Vein endothelial cell (primary cell): ENCODE measurements at places on chromosomes 5 and 9. TPM values are rescaled to one million over a fixed set of nuclear protein-coding genes. Genes with fewer than 3 reads are reported as not detected.

Gene CCDC69
- total RNA-seq: 3.3 and 7.2 TPM in 2 replicates

Gene NUP155
- 37.9 and 50.6 TPM in 2 replicates for total RNA-seq

Gene TNC
- 1.3 and 2.7 TPM in 2 replicates for total RNA-seq

Gene SPINK6
- total RNA-seq: not detected in 2 replicates

Gene ADRB2
- 6.5 and 7.5 TPM in 2 replicates for total RNA-seq

Gene SPACA9
- total RNA-seq: 1.2 and 2.6 TPM in 2 replicates

Gene CATSPER3
- total RNA-seq: under 0.01 TPM in 1 of 2 replicates, not detected in the other

Gene GNA14
- 4.6 and 7.5 TPM in 2 replicates for total RNA-seq

Gene SAXO1
- not detected in 2 replicates for total RNA-seq

Gene S1PR3
- total RNA-seq: 17.8 and 18.9 TPM in 2 replicates

Gene TMOD1
- total RNA-seq: 1.1 and 2.0 TPM in 2 replicates

Gene SPINK4
- total RNA-seq: not detected in 2 replicates

Gene IGFBPL1
- total RNA-seq: 0.48 TPM in 1 of 2 replicates, not detected in the other

Gene SLC46A2
- total RNA-seq: not detected in 2 replicates

Gene PTGS1
- total RNA-seq: 5.2 and 5.5 TPM in 2 replicates

Gene SLC36A3
- not detected in 2 replicates for total RNA-seq

Gene ENC1
- total RNA-seq: 119 and 249 TPM in 2 replicates

Gene ITGA1
- 13.7 and 22.7 TPM in 2 replicates for total RNA-seq

Gene TMEM8B
- 0.19 and 0.98 TPM in 2 replicates for total RNA-seq

Gene ANKRD18B
- 2.0 and 5.7 TPM in 2 replicates for total RNA-seq

Gene PCDHA9
- under 0.01 TPM in 2 replicates for total RNA-seq

Gene PPP3R2
- total RNA-seq: not detected in 2 replicates

Gene EQTN
- not detected in 2 replicates for total RNA-seq

Gene PCDHAC2
- total RNA-seq: 0.33 and 1.9 TPM in 2 replicates

Gene JAKMIP2
- not detected in 2 replicates for total RNA-seq

Gene OGN
- not detected in 2 replicates for total RNA-seq

Gene GAS1
- total RNA-seq: 1.5 and 1.6 TPM in 2 replicates

Gene ADGRV1
- under 0.01 and 0.67 TPM in 2 replicates for total RNA-seq
